ENCODE measurements at places on chromosomes 1 and 21.

DNA sequence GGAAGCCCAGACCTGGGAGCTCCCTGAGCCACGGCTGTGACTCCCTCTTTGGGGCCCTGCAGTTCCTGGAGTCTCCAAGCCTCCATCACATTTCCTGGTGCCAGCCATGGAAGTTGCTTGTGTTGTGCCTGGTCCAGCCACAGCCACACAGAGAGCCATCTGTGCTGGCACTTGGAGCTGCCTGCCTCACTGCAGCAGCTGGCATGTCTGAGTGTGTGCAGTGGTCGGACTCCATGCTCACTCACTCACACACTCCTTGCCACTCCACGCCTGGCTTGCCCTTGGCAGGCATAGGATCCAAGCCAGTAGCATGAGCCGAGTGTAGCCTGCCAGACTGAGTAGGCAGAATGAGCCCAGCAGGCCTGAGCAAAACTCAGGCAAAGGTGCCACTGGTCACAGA lies 516.3 kb upstream of the BEND5 start:
- DNase-seq = no peak

GRCh38 chr21:33974513-33975468 lies 59.2 kb upstream of the ATP5PO start:
- DNase-seq = no peak

DNA sequence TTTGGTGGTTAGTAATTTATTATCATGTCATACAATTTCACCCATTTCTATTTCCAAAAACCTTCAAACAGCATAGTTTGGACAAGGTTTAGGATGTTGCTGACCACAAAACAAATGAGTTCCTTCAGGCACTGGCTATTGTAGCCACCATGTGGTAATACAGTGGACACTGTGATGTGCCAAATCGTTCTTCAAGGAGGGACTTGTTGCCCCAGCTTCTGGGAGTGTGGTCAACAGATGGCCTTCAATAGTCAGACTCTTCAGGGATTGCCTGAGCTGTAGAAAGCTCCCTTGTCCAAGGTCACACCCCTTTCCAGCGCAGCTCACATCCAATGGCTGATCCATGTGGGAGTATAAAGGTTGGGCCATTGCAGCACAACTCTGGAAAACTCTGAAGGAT lies 2.6 kb downstream of the PDE4B start:
- DNase-seq = no peak

GRCh38 chr21:34845521-34846451 lies 177.0 kb downstream of the CLIC6 start:
- peak; percentile 36 for DNase-seq

DNA sequence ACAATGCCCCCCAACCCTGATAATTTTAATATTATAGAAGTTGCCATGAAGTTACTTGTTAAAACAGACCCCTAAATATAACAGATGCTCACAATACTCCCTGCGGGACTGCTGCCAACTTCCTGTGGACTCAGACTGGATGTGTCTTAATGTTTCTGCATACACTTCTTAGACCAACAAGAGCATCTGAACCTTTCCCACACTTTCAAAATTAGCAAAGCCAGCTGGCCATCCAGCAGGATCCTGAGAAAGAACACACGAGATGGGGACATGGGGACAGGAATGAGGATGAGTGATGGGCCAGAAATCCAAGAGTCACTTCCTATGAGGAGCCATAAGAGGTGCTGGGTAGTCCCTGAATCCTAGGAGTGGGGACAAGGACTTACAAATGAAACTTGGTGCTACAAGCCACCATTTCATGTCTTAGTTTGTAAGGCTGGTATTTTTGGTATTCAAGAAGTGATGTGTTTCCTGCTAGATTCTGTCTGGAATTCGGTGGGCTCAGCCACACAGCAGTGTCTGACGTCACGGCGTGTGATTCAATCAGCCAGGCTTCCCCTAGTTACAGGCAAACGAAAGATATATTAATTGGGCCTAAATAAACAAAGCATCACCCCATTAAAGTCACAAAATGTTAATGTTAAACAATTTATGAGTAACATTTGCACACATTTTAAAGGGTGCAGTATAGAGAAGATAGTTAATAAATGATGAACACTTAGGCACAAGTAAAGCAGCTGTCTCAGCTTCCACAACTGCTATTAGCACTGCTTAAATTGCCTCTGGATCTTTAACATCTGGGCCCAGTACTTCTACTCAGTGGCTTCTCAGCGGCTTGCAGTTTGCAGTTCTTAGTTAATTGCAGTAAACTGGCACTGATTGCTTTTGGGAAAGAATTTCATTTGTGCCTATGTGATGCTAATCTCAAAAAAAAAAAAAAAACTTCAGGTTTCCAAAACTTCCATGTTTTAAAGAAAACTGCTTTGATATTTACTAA lies 41.2 kb upstream of the RGS8 start:
- no peak for DNase-seq

DNA sequence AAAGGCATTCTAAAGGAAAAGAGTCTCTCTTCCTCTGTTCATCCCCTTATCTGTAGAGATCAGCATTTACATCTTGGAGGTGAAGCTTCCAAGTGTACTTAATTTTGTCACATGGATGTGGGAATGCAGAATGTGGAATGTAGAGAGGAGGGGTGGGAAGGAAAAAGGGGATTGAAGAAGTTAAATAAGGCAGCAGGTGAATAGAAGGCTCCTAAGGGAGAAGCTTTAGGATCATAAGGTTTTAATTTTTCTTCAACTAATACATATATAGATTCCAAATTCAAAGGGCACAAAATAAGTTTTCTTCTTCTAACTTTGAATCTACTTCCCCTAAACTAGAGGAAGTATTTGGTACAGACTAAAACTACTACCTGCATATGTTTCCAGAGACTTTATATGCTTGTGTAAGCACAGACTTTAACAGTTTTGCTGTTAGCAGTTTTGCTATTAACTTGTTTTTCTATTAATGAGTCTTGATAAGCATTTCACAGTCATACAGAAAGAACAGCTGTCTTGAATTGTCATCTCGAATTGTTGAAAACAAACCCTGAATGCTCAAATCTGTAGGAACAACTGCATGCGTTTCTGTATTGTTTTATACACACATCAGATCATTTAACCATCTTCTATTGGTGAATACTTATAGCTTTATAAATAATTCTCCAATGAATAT lies 12.7 kb downstream of the TENT5C start:
- no peak for DNase-seq

- peak; percentile 0 for DNase-seq
Measured at GRCh38 chr1:1083416-1084371, 9.6 kb upstream of the RNF223 start.

GRCh38 chr1:156114919-156115513 lies 505 bp downstream of the LMNA start:
- peak; percentile 27 for DNase-seq

DNA sequence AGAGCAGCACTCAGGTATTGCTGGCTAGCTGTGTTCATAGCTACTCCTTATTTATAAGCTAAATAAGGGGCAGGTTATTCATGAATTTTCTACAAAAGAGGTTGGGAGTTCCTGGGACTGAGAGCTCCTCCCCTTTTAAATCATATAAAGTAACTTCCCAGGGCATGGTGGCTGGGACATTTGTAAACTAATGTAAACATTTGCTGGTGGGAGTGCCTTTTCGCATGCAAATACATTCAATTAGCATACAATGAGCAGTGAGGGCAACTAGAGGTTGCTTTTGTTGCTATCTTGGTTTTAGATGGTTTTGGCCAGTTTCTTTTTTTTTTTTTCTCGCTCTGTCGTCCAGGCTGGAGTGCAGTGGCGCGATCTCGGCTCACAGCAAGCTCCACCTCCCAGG lies 43.4 kb downstream of the GNPAT start:
- DNase-seq = no peak

GRCh38 chr1:28737307-28738132 lies 780 bp downstream of the YTHDF2 start:
- DNase-seq = peak; percentile 65

DNA sequence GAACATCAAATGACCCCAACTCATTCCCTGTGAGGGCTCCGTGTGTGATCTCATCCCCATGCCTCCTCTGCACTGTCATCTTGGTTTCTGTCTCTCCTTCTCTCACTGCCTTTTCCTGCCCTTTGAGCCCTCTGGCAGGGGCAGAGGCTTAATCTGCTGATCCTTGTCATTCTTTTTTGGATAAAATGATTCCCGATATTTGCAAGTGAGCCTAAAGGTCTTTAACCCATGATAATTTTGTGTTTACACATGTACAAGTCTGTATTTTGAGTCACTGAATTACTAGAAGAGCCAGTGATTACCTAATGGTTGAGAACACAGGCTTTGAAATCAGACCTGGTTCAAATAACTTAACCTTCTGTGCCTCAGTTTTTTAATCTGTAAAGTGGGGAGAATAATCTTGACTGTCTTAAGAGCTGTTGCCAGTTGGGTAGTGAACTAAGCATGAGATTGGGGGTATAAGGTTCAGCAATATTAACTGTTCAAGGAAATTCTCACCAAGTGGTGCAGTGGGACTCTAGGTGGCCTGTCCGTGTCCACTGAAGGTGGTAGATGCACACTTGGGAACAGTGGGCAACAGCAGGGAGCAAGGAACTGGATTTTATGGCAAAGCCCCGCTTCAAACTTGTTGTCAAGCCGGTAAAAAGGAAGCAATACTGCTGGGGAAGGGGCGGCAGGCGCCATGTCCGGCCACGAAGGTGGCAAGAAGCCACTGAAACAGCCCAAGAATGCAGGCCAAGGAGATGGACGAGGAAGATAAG lies 1.6 kb downstream of the ECHDC2 start:
- DNase-seq = no peak

- no peak for DNase-seq
Measured at GRCh38 chr1:193185211-193185610, 1.2 kb downstream of the B3GALT2 start.

GRCh38 chr1:1777583-1777899 lies 729 bp downstream of the NADK start:
- no peak for DNase-seq

- DNase-seq = no peak
Measured at GRCh38 chr1:18739408-18739807, 108.8 kb downstream of the PAX7 start.

- no peak for DNase-seq
Measured at GRCh38 chr1:182601913-182602312, 2.3 kb downstream of the RGS16 start.

- no peak for DNase-seq
Measured at GRCh38 chr1:18077657-18078215, 29.9 kb upstream of the IGSF21 start.

- DNase-seq = no peak
Measured at GRCh38 chr1:94067196-94067595, 53.8 kb downstream of the ABCA4 start.

GRCh38 chr1:150563340-150564038 lies 14.3 kb downstream of the ADAMTSL4 start:
- peak; percentile 62 for DNase-seq

DNA sequence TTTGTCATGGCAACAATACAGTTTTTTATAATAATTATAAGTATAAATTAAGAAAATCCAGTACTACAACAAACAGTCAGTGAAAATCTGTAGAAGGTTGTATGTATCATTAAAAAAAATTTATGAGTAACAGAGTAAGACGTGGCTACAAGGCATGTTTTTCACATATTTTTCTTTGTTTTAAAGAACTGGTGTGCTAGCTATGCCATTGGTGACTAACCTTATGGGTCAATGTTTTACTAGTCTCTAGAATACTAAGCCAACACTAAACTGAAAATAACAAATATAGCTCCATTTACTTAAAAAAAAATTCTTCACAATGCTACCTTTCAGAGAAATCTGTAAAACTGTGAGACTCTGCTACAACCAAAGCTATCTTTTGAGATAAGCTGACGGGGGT lies 261.5 kb downstream of the ADGRL2 start:
- DNase-seq = no peak

GRCh38 chr1:75334876-75335389 lies 200.7 kb downstream of the LHX8 start:
- no peak for DNase-seq

GRCh38 chr1:175742790-175743459 lies 470 bp downstream of the TNR start:
- DNase-seq = no peak

GRCh38 chr1:55060133-55060999 lies 21.0 kb downstream of the PCSK9 start:
- no peak for DNase-seq

DNA sequence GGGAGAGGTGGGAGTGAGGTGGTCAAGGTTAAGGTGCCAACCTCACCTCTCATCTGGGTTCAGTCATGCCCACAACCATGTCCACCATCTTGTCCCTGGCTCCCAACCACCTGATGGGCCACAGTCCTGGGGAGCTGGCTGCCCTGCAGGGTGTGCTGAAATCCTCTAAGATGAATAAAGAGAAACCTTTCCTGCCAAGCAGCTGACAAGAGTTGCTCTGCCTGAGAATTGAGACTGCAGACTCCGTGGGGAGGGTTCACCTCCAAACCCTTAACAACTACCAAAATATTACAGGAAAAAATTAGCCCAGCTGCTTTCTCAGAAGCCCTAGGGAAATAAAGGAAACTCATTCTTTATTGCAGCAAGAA lies 15.2 kb upstream of the FGR start:
- no peak for DNase-seq

GRCh38 chr1:3865606-3866160 lies 8.4 kb downstream of the DFFB start:
- DNase-seq = no peak

DNA sequence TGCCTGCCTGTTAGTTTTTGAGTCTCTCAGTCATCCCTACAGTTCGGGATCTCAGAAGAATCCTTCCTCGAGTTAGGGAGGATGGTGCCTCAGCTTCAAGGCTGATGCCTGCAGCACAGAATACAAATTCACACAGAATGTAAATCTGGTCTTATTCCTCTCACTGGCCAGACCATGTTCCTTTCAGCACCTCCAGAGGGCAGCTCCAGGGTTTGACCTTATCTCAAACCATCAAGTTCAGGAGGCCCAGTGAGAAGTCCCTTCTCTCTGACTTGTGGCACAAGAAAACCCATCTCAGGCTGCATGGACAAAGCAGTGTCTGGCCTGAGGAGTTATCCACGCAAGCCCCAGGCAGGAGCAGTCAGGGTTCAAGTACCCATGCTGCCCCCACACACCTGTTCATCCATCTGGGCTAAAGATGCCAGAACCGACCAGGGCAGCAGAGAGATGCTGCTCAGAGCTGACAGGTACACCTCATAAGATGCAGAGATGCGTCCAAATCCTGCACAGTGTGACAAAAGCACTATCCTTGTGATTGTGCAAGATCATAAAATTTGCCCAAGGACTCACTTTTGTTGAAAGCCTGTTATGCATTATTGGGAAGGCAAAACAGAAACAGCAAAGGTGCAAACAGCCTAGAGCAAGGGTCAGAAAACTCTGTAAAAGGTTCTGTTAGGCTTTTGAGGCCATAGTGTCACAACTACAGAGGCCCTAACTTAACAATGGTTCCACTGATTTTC lies 49.8 kb downstream of the BCAR3 start:
- DNase-seq = no peak

DNA sequence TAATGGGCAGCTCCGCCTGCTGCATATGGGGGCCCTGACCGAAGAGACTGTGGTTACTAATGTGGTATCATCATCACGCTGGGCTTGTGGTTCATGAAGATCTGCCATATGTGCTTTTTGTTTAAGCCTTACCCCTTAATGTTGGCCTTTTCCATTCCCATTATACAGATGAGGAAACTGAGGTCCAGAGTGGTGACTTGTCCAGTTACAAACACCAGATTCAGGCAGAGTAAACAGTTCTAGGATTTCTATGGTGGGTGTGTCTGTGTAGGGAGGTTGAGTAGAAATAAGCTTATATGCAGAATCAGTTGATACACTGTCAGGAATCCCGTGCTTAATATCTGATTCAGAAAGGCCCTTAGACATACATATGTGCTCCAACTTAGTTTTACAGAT lies 691 bp downstream of the UTP11 start:
- no peak for DNase-seq

GRCh38 chr1:65343286-65343685 lies 33.9 kb downstream of the DNAJC6 start:
- DNase-seq = no peak

- no peak for DNase-seq
Measured at GRCh38 chr21:36747041-36747814, 48.3 kb downstream of the SIM2 start.
